ENCODE measurements at places on chromosomes 1 and 21.

DNA sequence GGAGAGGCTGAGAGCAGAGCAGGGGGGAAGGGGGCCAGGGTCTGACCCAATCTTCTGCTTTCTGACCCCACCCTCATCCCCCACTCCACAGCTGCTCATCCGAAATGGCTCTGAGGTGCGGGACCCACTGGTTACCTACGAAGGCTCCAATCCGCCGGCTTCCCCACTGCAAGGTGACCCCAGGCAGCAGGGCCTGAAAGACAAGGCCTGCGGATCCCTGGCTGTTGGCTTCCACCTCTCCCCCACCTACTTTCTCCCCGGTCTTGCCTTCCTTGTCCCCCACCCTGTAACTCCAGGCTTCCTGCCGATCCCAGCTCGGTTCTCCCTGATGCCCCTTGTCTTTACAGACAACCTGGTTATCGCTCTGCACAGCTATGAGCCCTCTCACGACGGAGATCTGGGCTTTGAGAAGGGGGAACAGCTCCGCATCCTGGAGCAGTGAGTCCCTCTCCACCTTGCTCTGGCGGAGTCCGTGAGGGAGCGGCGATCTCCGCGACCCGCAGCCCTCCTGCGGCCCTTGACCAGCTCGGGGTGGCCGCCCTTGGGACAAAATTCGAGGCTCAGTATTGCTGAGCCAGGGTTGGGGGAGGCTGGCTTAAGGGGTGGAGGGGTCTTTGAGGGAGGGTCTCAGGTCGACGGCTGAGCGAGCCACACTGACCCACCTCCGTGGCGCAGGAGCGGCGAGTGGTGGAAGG is 17.1 kb upstream of the HDAC1 start:
- no peak for DNase-seq

GRCh38 chr1:17068789-17069188 is 15.0 kb upstream of the SDHB start:
- DNase-seq = no peak

DNA sequence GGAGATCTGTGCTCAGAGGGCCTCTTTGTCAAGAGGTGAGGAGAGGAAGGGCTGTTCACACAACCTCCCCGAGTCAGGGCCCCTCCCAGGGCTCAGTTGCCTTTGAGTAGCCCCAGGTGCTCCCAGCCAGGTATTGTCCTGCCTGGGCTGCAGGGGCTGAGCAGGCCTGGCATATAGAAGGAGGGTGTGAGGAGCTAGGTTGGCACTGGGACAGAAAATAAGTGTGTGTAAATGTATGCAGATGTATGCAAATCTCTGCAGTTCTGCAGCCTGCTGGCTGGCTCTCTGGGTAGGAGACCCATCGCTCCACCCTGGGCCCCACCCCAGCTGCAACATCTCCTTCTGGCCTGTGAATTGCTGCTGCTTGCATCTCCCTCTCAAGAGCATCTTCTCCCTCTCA is 52.4 kb downstream of the NAV1 start:
- no peak for DNase-seq

- DNase-seq = no peak
These were observed 395.8 kb upstream of the VAMP3 start for GRCh38 chr1:7375329-7375728.

DNA sequence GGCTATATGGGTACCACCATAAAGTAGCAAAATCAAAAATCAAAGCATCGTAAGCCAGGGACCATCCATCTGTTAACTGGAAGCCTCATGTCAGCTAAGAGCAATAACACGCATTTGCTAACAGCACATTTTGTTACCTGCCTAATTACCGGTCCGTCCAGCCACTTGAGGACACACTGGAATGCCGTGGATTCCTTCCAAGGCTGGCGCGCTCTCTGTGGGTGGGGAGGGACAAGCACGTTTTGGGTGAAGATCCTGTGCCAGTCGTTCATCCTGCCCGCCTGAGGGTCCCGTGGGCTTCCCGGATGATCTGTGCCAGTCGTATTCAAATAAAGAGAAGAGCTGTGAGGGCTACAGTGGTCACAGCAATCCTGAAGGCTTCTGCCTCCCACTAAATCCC is 6.2 kb downstream of the NPHP4 start:
- DNase-seq = no peak

DNA sequence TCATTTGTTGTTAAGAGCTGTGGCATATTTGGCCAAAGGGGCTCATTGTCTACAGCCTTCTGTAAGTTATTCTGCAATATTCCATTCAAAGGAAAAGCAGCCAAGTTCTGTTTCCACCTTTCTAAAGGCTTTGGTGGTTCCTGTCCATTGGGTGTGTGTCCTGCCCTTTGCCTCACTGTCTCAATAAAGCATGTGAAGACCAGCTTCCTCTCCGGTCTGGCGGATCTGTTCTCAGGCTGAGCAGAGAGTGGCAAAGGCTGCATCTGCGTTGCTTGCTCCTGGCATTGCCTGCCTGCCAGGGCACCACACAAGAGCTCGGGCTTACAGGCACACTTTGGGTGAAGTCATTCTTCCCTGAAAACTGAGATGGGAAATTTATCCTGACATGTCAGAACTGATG is 34.9 kb downstream of the ST6GALNAC3 start:
- DNase-seq = no peak

- DNase-seq = no peak
These were observed 31.7 kb downstream of the EDN2 start for GRCh38 chr1:41452704-41453290.

GRCh38 chr21:38263493-38263892 is 6.7 kb downstream of the KCNJ15 start:
- DNase-seq = no peak

DNA sequence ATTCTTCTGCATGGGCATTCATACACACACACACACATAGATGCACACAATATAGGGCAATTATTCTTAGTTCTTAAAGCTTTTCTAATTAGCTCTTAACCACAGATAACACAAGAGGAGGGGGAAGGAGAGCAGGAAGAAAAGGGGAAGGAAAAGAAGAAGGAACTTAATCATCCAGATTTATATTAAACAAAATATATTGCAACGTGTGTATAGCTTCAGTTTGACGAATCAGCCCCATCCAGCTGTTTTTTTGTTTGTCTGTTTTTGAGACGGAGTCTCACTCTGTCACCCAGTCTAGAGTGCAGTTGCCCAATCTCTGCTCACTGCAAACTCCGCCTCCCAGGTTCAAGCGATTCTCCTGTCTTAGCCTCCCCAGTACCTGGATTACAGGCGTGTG is 21.7 kb upstream of the ANKRD13C start:
- no peak for DNase-seq

Measured in neural progenitor cell (in vitro differentiated cells).